ENCODE measurements at places on chromosomes 7 and 10.
A peak's percentile ranks its signal among the peaks of the same experiment; 100 is the strongest.

DNA sequence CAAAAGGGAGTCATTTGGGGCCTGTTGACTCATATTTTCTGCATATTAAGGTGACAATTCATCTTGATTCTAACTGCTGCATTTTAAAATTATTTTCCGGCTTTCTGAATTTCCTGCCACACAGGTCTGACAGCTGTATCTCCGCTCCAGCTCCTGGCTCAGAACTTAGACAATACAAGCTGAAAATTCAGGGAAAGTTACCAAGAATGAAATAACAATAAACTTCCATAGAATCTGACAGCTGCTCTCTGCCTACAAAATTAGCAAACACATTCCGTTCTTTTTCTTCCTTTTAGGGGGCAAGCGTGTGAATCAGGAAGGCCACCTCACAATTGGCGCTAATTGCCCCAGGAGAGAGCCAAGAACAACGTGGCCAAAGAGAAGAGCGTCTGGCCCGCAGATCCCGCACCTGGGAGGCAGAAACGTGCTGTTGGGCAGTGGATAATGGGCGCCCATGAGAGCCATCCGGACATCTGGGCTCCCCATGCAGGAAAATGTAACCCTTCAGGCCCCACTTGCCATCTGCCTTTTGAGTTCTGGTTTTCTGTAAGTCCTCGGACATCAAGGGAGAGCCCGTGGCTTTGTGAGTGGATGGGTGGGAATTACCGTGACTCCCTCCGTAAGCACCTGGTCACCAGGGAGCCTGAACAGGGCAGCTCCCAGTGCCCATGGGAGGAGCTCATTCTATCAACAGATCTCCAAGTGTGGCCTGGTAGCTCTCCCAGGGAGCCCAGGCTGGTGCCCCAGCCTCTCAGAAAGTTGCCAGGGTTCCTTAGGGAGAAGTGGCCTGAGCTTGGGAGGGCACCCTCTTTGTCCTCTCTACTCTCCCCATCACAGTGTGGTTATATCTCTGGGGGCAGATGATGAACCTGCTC, 5.0 kb downstream of the CLRN3 start:
- DNase-seq, result no peak

GRCh38 chr10:110163192-110163773, 44.1 kb upstream of the MXI1 start:
- no peak for DNase-seq

- peak; percentile 60 for DNase-seq
Measured at GRCh38 chr7:135512135-135512887, 2.4 kb upstream of the CNOT4 start.

DNA sequence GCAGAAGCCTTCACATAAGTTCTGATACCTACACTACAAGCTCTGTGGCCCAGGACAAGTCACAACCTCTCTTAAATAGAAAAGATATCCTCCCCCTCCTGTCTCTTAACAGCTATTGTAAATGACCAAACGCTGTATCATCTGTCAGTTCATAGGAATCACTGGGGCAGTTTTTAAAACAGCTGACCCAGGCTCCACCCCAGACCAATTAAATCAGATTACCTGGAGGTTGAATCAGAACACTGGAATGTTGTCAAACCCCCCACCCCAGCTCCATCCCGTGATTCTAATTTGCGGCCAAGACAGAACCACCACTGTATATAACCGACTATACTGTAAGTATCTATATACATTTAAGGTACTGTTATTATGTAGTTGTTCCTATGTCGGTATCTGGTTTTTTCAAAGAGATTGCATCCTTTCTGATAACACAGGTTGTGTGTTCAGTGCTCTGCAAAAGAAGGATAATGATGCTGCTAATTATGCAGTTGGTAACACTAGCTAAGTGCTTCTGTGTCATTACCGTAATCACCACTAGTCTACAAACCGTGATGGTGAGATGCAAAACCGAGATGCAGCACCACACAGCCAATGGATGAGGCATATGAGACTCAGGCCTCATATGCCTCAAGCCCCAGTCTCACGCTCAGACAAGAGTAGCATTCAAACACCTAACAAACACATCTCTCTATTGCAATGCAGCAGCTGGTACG, 47.4 kb downstream of the TNS3 start:
- no peak for DNase-seq

GRCh38 chr7:28986765-28987110, 28.6 kb upstream of the TRIL start:
- peak; percentile 92 for DNase-seq

GRCh38 chr10:78717200-78717599, 351.6 kb upstream of the ZMIZ1 start:
- peak; percentile 94 for DNase-seq

- DNase-seq, result no peak
Measured at GRCh38 chr7:70545214-70545613, 586.7 kb upstream of the GALNT17 start.

DNA sequence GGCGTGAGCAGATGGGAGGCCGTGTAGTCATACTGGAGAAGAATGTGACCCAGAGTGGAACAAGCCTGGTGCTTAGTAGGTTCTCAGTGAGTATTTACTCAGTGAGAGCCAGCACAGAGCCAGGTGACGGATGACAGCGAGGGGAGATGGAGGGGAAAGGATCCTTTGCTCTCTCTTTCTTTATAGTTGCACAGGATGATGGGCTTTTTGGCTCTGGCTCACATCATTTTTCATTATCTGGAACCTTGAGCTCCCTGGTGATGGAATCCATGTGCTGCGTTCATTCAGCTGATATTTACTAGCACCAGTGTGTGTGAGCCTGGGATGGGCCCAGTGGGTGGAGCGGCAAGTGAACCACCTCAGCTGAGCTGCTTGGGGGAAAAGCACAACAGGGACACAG, 17.2 kb downstream of the BTBD16 start:
- DNase-seq, result no peak

- DNase-seq, result no peak
Measured at GRCh38 chr10:106991091-106991490, 173.4 kb downstream of the SORCS1 start.

DNA sequence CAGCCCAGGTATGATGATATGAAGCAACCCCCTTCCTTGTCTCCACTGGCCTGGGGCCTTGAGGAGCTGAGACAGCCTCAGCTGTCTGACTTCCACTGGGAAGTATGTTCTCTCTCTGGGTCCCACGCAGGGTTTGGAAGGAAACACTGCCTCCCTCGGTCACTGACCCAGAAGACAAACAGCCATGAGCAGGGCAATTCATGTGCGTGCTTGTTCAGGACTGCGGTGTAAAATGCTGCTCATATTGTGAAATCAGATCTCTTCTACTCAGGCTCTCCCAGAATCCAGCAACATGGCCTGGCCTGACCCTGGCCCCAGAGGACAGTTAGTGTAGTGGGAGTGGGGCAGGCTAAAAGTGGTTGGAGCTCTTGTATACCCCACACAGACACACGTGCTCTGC, 2.8 kb downstream of the CLCN1 start:
- DNase-seq, result peak; percentile 70

- DNase-seq, result no peak
Measured at GRCh38 chr7:127901895-127902703, 129.1 kb downstream of the LRRC4 start.

DNA sequence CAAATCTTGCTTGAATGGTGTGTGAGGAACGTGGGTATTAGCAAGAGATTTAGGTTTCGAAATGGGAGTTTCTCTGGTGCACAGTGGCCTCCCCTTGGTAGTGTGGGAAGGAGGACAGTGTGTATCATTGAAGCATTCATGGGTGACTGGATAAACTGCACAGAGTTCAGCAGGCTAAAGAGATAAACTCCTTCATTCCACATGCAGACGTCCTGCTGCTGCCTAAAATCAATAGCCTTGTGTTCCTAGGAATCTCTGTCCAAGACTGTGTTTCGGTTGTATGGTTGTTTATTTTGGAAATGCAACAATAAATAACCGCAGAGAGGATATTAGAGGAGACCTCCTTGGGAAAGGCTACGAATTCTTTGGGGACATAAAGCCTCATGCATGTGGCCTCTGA, 100.9 kb upstream of the FAM171A1 start:
- DNase-seq, result no peak

All from AG10803 (cell line).